ENCODE measurements at places on chromosomes 12 and 14. TPM values are rescaled to one million over a fixed set of nuclear protein-coding genes. Genes with fewer than 3 reads are reported as not detected.

OTOGL gene
- not detected for total RNA-seq

CCDC38 gene
- 0.27 TPM for total RNA-seq

DNA sequence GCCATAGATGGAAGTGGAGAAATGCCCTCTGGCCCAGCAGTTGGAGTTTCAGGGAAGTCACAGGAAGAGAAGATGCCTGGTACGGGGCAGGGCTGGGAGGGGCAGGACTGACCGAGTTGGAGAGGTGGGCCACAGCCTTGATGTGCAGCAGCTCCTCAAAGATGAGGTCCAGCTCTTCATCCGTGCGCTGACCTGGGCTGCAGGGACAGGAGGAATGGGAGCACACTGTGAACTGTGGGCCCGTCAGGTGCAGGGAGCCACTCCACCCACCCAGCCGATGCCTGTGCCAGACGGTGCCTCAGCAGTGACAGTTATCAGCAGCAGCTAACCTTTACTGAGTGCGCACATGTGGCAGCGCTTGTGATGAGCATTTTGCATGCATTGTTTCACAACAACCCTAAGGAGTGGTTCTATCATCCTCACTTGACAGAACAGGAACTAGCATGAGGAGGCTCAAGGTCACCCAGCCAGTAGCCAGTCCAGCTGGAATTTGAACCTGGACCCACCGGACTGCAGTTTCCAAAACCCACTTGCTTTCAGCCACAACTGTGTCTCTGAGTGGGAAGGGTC, 8.4 kb downstream of the RAPGEF3 start:
- no peaks in the 10 kb centered on the region for H3K36me3 ChIP-seq
- H3K27me3 ChIP-seq: no peaks in the 10 kb centered on the region
- DNase-seq: no peak
- no peak overlapping the region for H3K27ac ChIP-seq

- H3K4me1 ChIP-seq: peaks cover 61% of the 10 kb centered on the region
- no peaks in the 10 kb centered on the region for H3K36me3 ChIP-seq
- no peak overlapping the region for H3K4me3 ChIP-seq
- no peaks in the 10 kb centered on the region for H3K27me3 ChIP-seq
- no peak overlapping the region for H3K27ac ChIP-seq
Observed at GRCh38 chr14:64730061-64730440, 25.8 kb downstream of the PLEKHG3 start.

- DNase-seq: no peak
- no peaks in the 10 kb centered on the region for H3K4me1 ChIP-seq
- H3K36me3 ChIP-seq: no peaks in the 10 kb centered on the region
- H3K4me3 ChIP-seq: no peak overlapping the region
- no peak overlapping the region for H3K27ac ChIP-seq
Observed at GRCh38 chr14:99540196-99541032, 59.2 kb downstream of the CCNK start.

DNA sequence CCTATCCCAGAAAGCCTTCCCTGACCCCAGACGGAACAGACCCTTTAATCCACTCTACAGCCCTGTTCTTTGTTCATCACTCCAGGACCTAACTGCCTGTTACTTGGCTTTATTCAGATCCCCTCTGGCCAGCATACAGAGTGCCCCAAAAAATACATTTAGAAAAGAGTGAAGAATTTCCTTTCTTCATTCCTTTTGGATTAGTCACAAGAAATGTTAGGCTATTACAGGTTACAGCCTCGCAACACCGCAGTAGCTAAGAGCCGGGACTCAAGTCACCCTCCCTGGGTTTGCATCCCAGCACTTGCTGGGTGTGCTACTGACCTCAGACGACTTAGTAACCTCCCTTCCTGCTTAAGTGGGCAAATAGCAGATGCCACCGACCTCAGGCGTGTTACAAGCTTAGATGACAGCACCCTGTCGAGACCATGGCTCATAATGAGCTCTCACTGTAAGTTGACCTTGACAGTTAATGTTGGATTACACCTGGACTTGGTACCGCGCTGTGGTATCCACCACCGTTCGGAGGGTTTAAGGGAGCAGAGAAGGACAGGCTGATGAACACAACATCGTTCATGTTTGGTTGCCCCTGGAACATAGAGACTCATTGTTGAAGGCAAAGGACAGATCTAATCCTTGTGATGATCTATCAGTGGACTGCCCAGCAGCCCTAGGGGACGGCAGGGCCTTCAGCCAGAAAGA, 12.9 kb downstream of the GLRX5 start:
- no peaks in the 10 kb centered on the region for H3K4me1 ChIP-seq
- H3K27me3 ChIP-seq: no peaks in the 10 kb centered on the region
- H3K36me3 ChIP-seq: no peaks in the 10 kb centered on the region
- DNase-seq: no peak
- H3K27ac ChIP-seq: no peak overlapping the region

DNA sequence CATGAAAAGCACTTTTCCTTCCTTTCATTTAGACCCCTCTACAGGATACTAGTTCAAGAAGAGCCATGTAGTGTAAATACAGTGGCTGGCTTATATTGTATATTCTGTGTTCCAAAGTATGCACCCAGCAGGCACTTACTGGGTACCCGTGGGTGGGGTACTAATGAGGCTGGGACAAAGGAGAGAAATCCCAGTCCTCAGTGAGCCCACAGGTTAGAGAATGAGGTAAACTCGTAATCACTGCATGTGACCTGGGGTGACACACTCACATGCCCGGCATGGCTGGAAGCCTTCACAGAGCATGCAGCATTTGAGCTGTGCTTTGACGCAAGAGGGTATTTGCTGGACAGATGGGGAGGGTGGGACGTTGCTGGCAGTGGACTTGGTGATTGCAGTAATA, 17.1 kb downstream of the SLC24A4 start:
- H3K4me3 ChIP-seq: no peak overlapping the region
- no peak for DNase-seq
- no peaks in the 10 kb centered on the region for H3K4me1 ChIP-seq
- H3K36me3 ChIP-seq: no peaks in the 10 kb centered on the region

GRCh38 chr14:81205639-81206038, 15.1 kb downstream of the GTF2A1 start:
- H3K27me3 ChIP-seq: no peaks in the 10 kb centered on the region
- DNase-seq: no peak
- H3K4me3 ChIP-seq: no peak overlapping the region

DNA sequence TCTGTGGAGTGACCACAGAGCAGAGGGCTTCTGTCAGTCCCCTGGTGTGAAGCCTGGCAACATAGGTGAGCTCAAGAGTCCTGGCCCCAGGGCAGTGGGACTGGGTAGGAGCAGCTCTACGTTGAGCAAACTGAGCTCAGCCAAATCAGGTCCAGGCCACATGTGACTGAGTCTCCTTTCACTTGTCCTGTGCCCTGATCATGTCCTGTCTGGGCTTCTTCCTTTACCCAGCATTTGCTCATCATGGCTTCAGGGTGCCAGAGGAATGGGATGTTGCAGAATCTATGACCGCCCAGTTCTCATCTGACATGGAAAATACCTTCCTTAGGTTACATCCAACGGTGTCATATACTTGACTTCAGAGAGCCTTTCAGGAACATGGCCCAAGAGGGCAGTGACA, 66.4 kb upstream of the GPATCH2L start:
- no peak overlapping the region for H3K27ac ChIP-seq
- no peaks in the 10 kb centered on the region for H3K27me3 ChIP-seq
- peaks cover 7% of the 10 kb centered on the region for H3K36me3 ChIP-seq
- no peak overlapping the region for H3K4me3 ChIP-seq
- DNase-seq: no peak

DNA sequence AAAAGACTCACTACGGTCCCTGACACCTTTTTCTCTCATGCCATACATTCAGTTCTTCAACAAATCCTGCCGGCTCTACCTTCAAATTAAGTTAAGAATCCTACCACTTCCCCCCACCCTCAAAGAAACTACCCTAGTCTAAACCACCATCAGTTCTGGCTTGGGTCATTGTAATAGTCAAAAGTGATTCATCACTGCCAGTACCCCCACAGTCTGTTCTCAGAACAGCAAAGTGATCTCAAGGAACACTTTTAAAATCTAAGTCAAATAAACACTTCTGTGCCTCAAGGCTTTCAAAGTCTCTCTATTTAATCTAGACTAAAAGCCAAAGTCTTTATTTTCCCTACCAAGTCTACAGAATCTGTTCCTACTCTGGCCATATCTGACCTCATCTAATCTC, 12.0 kb upstream of the FAM234B start:
- DNase-seq: no peak
- H3K4me3 ChIP-seq: no peak overlapping the region
- no peaks in the 10 kb centered on the region for H3K4me1 ChIP-seq
- H3K27ac ChIP-seq: no peak overlapping the region
- H3K36me3 ChIP-seq: no peaks in the 10 kb centered on the region
- H3K27me3 ChIP-seq: no peaks in the 10 kb centered on the region
